T-helper 1 cell (primary cell): ENCODE measurements at places on chromosomes 6 and 20.
A peak's percentile ranks its signal among the peaks of the same experiment; 100 is the strongest.

- DNase-seq = no peak
Measured at GRCh38 chr6:161094955-161095354, 103.4 kb downstream of the MAP3K4 start.

DNA sequence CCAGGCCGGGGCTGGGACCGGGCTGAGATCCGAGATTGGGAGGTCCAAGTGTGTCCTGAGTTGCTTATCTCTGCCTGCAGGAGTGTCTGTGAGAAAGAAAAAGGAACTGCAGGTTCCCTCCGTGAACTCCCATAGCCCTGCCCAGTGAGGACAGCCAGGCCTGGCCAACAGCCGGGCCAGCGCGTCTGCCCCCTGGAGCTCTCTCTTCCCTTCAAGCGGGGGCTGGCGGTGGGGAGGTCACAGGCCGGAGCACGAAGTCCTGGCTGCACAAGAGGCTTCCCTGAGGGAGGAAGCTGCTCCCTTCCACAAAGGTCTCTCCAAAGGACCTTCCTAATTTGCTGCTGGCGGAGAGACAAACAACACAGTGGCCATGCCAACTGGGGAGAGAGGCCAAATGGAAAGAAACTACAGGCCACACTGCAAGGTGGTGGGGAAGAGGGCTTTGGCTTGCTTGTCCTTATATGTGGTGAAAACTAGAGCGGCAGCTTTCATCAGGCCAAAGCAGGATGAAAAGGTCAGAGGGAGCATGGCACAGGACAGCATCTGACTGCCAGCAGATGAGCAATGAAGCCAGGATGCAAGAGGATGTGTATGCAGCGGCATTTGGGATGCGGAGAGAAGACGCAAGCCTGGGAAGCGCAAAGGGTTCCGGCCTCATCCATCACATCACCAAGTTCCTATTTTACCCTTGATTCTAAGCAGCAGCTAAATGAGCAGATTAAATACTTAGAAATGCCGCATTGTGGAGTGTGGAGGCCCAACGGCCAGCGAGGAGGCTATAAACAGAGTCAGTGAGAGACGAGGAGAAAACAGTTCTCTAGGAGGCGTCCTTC is 260.0 kb downstream of the ERMARD start:
- DNase-seq = no peak

DNA sequence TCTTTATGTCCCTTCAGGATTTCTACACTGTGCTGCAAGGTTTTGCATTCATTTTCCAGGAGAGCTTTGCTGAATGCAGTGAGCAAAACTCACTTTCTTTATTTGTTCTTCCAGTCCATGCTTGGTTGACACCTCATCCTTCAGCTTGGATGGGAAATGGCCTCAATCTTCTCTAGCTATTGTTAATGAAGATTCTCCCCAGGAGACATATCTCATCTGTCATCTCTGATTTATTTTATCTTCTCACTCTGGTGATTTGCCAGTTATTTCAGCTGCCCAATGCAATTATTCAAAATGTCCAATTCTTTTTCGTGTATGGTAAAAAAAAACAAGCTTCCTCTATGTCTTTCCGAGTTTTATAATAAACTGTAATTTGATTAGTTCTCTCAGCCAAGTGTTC is 77.9 kb upstream of the PAK5 start:
- no peak for DNase-seq

- no peak for DNase-seq
Measured at GRCh38 chr6:111939902-111940301, 66.7 kb upstream of the FYN start.

- peak; percentile 43 for DNase-seq
Measured at GRCh38 chr6:25026723-25027122, 91.0 kb upstream of the RIPOR2 start.

DNA sequence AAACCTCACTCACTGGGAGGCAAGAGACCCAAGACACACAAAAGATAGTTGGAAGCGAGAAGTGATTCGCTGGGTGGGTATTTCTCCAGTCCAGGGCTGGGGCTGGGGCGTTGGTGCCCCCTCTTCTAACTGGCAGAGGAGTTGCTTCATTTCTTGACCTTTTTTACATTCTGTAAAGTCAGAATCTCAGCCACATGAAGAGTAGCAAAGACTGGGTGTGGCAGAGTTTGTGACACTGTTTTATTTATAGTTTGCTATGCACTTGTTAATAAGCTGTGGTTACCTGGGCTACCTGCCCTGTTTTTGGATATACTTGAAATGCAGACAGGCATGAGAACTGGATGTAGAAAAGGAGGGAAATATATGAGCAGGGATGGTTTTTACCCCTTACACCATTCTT is 42.3 kb downstream of the IL20RA start:
- DNase-seq = no peak

DNA sequence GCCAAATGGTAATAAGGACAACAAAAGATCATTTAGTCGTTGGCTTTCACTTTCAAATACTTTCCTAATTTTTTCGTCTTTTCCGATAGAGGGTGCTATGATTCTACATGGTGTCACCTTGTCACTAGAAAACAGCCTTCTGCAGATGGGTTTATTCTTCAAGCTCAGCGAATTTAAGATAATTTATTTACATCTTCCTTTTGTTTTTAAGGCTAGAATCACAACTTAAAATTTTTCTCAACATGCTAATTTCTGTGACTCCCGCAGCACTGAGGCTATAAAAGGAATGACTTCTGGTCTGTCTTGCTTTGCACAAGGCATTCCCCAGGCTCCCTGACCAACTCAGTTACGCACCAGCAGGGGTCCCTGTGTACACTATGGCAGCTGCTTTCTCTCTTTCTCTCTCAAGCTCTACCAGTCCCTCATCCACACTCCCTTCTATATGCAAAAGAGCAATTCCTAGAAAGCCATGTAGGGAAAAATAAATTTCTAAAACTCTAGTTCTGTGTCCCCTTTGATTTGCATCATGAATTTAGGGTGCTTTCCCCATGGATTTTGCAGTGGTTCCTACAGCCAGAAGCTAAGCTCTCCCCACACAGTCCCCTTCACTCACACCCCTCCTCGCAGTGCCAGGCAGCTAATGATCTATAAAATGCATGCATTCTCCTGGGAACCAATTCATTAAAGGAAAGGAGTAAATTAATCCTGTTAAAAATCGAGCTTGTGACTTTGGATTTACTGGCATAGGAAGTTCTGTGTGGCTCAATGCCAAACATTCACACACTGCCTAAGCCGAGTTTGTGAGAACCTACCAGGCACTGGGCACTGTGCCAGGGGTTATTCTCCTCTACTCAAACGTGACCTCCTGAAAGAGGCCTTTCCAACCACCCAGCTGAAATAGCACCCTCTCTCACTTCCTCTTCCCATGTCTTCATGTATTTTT is 74.5 kb downstream of the DCDC2 start:
- DNase-seq = peak; percentile 28

DNA sequence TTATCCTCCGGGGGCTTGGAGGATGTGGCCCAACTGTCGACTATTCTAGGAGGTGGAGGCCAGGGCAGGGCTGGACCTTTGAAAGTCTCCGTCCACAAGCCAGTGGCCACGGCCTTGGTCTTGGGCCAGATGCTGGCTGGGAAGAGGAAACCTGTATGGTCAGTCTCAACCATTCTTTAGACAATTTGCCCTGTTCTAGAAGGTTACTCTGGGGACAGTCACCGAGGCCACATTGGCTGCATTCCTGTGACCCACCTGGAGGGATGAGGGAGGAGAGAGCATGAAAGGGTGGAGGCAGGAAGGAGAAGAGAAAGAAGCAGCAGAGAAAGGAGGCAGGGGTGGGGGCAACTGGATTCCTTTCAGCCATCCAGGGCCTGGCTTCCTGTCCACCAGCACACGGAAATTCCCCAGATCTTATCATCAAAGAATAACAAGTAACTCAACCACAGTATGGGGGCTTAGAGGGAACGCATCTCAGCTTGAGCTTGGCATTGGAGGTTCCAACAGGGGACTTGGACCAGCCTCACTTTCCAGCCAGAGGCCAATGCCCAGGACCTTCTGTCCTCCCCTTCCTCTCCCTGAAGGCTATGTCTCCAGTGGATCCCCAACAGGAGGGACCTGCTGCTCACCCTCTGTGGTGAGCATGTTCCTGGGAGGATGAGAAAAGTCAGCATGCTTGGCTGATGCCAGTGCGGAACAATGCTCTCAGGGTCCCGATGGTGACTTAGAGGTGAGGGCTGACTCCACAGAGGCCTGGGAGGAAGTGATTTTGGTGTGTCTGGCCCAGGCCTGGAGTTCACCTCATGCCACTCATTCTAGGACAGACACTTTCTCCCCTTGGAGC is 30.4 kb downstream of the TGM2 start:
- DNase-seq = no peak

DNA sequence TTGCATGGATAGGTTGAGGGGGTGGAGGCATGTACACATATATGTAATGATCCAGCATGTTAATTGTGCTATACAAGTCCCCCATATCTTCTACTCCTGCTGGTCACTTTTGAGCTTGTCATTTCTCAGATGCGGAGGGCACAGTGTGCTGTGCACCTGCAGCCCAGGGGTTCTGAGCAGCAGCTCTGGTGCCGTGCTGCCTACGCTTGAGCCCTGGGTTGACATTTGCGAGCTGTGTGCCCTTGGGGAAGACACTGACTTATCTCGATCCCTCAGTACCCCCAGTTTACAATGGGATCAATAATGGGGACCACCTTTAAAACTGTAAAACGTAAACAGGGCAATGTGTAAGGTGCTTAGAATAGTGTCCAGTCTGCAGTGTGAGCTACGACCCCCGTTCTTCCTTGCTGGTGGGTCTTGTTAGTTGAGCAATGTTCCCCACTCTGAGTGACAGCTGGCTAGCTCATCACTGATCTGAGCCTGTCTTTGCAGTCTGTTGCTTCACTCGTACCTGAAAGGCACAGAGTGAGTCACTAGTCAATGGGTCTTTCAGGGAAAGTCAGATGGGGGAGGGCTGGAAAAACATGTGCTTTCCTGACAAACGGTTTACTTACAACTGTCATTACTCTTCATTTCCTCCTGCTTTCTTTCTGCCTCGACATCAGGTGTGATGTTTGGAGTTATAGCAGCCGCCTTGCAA is 91.7 kb downstream of the SLC2A10 start:
- DNase-seq = no peak
